A549 treated with CORT108297 at 1 μM for 4 hours (cell line): ENCODE measurements at places on chromosomes 7 and 10. TPM values are rescaled to one million over a fixed set of nuclear protein-coding genes. Genes with fewer than 3 reads are reported as not detected.

Gene CPVL
- 0.12 to 0.62 TPM (median 0.34 TPM) in 5 replicates for total RNA-seq

Gene LRRN3
- total RNA-seq: 0.03 to 0.09 TPM (median 0.05 TPM) in 4 of 5 replicates, not detected in the other

Gene STRIP2
- total RNA-seq: 6.7 to 8.4 TPM (median 7.1 TPM) in 5 replicates

Gene KAZALD1
- 1.6 to 3.6 TPM (median 2.8 TPM) in 5 replicates for total RNA-seq

Gene LRRTM3
- total RNA-seq: not detected in 5 replicates

Gene CPEB3
- 0.24 to 0.42 TPM (median 0.34 TPM) in 5 replicates for total RNA-seq

Gene ARID5B
- total RNA-seq: 1.7 to 2.2 TPM (median 1.7 TPM) in 5 replicates

Gene SYCE1
- total RNA-seq: not detected in 5 replicates

Gene C7orf33
- total RNA-seq: not detected in 5 replicates

Gene VWDE
- 0.39 to 0.63 TPM (median 0.53 TPM) in 5 replicates for total RNA-seq

Gene MORN4
- total RNA-seq: 6.7 to 8.7 TPM (median 7.6 TPM) in 5 replicates
